ENCODE measurements at places on chromosomes 2 and 18. TPM values are rescaled to one million over a fixed set of nuclear protein-coding genes. Genes with fewer than 3 reads are reported as not detected.

DNA sequence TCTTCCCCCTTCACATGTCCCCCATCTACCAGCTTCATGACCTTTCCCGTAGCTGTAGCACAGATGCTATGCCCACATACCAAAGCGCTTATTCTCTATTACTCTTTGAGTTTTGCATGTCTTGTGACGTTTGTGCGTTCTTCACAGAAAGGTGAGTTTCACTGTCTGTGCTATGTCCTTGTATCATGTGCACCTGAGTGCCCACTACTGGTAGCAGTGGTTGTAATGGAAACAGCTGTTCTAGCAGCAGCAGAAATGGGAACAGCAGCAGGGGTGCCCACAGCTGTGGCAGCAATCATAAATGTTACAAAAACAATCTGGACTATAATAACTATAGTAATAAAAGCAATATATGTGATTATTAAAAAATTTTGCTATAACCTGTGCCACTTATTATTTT lies 127.1 kb downstream of the STK39 start:
- no peak for DNase-seq

GRCh38 chr2:26177122-26177521 lies 4.2 kb downstream of the GAREM2 start:
- DNase-seq = no peak

GRCh38 chr2:60547841-60548240 lies 5.6 kb downstream of the BCL11A start:
- no peak for DNase-seq

GRCh38 chr18:11851806-11852337 lies 659 bp downstream of the CHMP1B start:
- DNase-seq = peak; percentile 58

GRCh38 chr2:179071810-179072355 lies 21.9 kb upstream of the CCDC141 start:
- no peak for DNase-seq

GRCh38 chr18:32358075-32358474 lies 112.6 kb downstream of the GAREM1 start:
- DNase-seq = no peak

DNA sequence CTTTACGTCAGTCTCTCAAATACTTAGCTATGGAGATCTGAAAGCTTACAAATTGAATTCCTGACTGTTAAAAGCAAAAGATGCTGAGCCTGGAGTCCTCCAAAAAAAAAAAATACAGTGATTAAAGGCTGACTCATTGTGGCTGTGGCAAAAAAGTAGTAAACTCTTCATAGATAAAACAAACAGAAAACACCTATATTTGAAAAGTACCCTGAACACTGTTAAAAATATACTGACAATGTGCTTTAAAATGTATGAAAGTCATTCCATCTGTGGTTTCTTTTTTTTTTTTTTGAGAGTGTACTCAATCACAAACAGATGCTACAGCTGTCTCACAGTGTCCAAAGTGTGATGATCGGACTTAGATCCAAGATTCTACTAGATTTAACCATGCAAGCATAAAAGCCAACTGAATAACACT lies 267.6 kb upstream of the CYP26B1 start:
- peak; percentile 18 for DNase-seq

The KYNU gene
- 0.75 TPM for total RNA-seq

The MARCHF7 gene
- total RNA-seq = 121 TPM

The SUCLG1 gene
- total RNA-seq = 63.4 TPM

The RTP5 gene
- total RNA-seq = not detected
